Activated naive CD4-positive, alpha-beta T cell treated with anti-CD3 and anti-CD28 coated beads, Interleukin-2, amount 10 ng/mL, durations not matched to agents 7 days and 5 days (primary cell): ENCODE measurements at places on chromosomes 2 and 18.

- H3K27me3 ChIP-seq, result no peaks in the 10 kb centered on the region
- H3K36me3 ChIP-seq, result no peaks in the 10 kb centered on the region
- H3K27ac ChIP-seq, result no peak overlapping the region
- no peak for DNase-seq
- peaks cover 3% of the 10 kb centered on the region for H3K4me1 ChIP-seq
- H3K4me3 ChIP-seq, result peak overlapping the region; percentile 57
Measured at GRCh38 chr18:39799006-39799405, 2156.0 kb upstream of the PIK3C3 start.

GRCh38 chr2:36507408-36507812 lies 90.6 kb downstream of the FEZ2 start:
- H3K27me3 ChIP-seq, result no peaks in the 10 kb centered on the region
- no peaks in the 10 kb centered on the region for H3K4me1 ChIP-seq
- H3K4me3 ChIP-seq, result no peak overlapping the region
- peak; percentile 51 for DNase-seq
- no peaks in the 10 kb centered on the region for H3K36me3 ChIP-seq

- H3K4me3 ChIP-seq, result no peak overlapping the region
- H3K27ac ChIP-seq, result no peak overlapping the region
- peaks cover 1% of the 10 kb centered on the region for H3K36me3 ChIP-seq
- H3K4me1 ChIP-seq, result peaks cover 18% of the 10 kb centered on the region
- H3K27me3 ChIP-seq, result no peaks in the 10 kb centered on the region
Measured at GRCh38 chr2:159292157-159292556, 5.7 kb upstream of the WDSUB1 start.

DNA sequence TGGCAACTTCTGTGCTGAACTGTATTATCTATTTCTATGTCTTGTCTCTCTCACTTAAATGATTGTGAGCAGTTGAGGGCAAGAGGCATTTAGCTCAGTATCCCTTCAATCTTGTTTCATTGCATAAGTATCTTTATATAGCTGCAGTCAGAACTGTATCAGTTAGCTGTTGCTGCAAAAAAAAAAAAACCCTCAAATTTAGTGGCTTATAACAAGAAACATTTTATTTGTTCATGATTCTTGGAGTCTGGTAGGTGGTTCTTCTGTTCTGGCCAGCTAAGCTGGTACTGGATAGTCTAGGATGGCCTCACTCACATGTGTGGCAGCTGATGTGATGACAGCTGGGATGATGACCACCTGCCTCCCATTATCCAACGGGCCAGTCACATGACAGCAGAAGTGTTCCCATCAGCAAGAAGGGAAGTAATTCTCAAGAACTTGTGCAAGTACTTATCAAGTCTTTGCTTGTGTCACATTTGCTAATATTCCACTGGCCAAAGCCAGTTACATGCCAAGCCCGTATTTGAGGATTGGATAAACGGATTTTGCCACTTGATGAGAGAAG lies 67.8 kb downstream of the SLC4A3 start:
- DNase-seq, result no peak
- no peak overlapping the region for H3K4me3 ChIP-seq
- H3K36me3 ChIP-seq, result no peaks in the 10 kb centered on the region

DNA sequence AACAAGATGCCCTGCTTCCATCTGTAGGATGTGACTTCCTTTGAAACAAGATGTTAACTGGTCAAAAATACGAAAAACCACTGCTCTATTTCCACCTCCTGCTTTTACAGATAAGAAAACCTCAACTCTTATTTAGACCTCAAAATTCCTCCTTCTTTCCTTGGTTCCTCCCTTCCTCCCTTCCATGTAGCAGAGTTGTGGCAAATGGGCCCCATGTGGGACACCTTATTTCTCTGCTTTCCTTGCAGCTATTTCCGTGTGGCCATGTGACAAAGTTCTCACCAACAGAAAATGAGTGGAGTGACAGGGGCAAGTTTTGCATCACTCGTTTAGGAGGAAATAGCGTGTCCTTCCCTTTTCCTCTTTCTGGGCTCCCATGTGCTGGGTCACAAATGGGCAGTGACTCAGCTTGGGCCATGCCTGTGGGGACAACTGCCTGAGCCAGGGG lies 69.4 kb upstream of the SMAD2 start:
- no peak overlapping the region for H3K27ac ChIP-seq
- H3K36me3 ChIP-seq, result peaks cover 1% of the 10 kb centered on the region
- no peak for DNase-seq

DNA sequence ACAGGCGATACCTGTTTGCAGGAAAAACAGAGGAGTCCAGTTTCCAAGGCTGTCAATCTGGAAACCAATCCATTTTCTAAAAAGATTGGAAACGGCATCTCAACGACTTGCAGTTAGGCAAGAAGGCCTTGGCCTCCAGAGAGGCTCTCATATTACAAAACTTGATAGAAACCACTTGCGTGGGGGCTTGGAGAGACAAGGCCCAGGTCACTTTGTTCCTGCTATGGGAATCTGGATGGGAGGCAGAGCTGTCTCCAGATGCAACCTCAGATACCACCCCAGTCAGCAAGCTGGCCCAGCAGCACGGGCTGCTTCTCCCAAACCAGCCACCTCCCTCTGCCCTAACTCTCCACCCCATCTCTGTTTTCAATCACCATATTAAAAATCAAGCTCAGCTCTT lies 298.8 kb downstream of the TNS1 start:
- no peak overlapping the region for H3K27ac ChIP-seq
- no peaks in the 10 kb centered on the region for H3K4me1 ChIP-seq

DNA sequence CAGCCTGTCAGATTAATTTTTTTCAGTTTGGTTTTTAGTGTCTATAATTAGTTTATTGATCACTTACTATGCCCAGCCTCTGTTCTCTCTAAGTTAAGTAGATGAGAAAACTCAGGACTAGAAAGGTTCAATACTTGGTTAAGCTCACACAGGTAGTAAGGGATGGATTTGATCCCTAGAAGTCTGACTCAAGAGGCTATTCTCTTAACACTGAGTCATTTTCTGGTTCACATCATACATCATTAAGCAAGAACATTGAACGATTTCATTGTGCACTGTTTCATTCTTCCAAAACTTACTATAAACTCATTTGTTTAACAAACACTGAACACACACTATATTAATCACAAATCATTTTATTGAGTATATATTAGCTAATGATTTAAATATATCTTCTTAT lies 54.1 kb upstream of the SLC38A11 start:
- H3K27ac ChIP-seq, result no peak overlapping the region
- H3K36me3 ChIP-seq, result no peaks in the 10 kb centered on the region
- H3K27me3 ChIP-seq, result peaks cover 5% of the 10 kb centered on the region
- H3K4me1 ChIP-seq, result no peaks in the 10 kb centered on the region
- no peak overlapping the region for H3K4me3 ChIP-seq
- DNase-seq, result no peak

DNA sequence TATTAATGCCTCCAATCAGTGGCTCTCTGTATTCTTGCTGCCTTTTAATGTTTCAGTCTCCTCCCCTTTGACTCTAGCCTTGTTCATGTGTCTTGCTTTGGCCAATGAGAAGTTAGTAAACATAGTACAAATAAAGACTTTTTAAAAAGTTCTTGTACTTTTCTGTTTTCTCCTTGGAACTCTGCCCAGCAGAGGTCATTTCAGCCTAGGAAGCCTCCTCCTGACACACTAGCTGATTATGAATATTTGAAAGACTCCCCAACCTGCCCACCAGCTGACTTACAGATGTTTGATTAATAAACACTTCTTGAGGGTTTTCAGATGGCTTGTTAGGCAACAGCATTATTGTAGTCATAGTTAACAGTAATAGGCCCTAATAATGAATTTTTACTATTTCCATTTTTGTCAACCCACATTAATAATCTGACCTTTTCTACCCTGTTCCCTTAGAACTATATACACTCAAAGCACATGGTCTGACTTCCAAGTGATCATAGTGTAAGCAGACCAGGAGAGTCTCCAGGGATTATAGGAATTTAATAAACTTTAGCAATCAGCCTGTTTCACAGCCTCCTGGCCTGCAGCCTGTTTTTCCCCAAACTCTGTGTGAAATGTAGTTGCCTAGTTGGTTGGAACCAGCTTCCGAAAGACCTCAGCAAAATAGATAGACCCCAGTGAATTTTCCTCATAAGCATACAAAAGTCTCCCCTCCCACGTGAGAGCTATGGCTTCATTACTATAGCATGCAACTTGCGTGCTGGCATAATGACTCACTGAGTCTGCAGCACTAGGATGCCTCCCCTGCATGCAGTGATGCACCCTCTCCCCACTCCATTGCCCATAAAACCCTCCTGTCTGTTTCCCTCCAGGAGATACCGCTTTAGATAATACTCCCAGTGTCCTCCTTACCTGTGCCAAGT lies 670.7 kb upstream of the ZNF804A start:
- no peak overlapping the region for H3K4me3 ChIP-seq
- no peaks in the 10 kb centered on the region for H3K27me3 ChIP-seq
- DNase-seq, result no peak
- no peaks in the 10 kb centered on the region for H3K36me3 ChIP-seq
- H3K4me1 ChIP-seq, result no peaks in the 10 kb centered on the region
- H3K27ac ChIP-seq, result no peak overlapping the region

DNA sequence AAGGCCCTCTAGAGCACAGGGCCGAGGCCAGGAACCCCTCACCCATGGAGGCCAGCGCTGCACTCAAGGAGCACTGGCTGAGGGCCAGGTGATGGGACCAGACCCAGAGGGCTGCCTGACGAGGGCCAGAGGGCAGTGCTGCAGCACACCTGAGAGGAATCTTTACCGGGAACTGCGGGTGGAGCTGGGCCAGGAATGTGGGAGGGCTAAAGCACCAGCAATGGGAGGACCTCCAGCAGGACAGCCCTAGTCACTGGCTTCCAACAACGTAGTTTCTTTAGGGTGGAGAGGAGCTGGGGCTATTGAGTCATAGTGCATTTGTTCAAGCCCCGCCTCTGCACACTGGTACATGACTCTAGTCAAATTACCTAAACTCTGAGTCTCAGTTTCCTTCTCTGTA lies 143.4 kb downstream of the TMEM17 start:
- no peaks in the 10 kb centered on the region for H3K27me3 ChIP-seq
- H3K36me3 ChIP-seq, result no peaks in the 10 kb centered on the region
- DNase-seq, result no peak
- H3K4me1 ChIP-seq, result no peaks in the 10 kb centered on the region
- H3K4me3 ChIP-seq, result no peak overlapping the region
- no peak overlapping the region for H3K27ac ChIP-seq

- H3K4me1 ChIP-seq, result no peaks in the 10 kb centered on the region
- H3K36me3 ChIP-seq, result no peaks in the 10 kb centered on the region
- DNase-seq, result no peak
- no peak overlapping the region for H3K27ac ChIP-seq
Measured at GRCh38 chr2:122363885-122364284, 608.4 kb downstream of the TSN start.

DNA sequence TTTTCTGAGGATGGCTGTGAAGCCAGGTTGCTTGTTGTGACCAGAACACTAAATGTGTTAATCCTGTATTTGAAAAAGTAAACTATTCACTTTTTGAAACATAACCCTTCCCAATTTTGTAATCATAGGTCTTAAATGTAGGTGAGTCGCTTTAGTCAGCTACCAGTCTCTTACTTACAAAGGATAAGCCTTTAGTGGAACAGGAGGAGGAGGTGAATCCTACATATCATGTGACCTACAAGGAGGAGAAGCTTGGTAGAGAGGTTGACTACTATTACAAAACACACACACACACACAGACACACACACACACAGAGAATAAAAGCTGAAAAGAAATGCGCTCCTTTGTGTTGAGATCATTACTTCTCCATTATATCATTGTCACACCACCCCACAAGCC lies 59.9 kb upstream of the SPAG16 start:
- H3K36me3 ChIP-seq, result no peaks in the 10 kb centered on the region
- no peaks in the 10 kb centered on the region for H3K4me1 ChIP-seq
- no peaks in the 10 kb centered on the region for H3K27me3 ChIP-seq
- no peak overlapping the region for H3K4me3 ChIP-seq

GRCh38 chr18:45061359-45061758 lies 380.7 kb downstream of the SETBP1 start:
- H3K36me3 ChIP-seq, result no peaks in the 10 kb centered on the region
- no peak overlapping the region for H3K4me3 ChIP-seq
- no peak overlapping the region for H3K27ac ChIP-seq

DNA sequence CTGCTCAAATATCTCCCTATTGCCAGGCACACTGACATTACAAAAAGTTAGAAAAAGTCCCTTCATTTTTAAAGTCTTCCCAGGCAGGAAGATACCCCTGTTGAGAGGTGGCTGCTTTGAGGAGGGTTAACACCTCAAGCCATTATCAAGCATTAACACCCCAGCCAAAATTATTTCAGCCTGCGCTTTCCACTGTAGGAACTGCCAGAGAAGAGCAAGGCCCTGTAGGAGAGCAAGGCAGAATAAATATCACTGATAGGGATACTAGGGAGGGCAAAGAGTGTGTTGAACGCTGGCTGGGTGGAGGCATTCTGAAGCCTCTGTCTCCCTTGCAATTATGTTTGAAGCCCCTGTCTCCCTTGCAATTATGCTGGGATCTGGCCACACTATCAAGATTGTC lies 1020.7 kb upstream of the CELF4 start:
- no peak for DNase-seq
- H3K27me3 ChIP-seq, result peaks cover 2% of the 10 kb centered on the region
- H3K4me1 ChIP-seq, result no peaks in the 10 kb centered on the region
- no peaks in the 10 kb centered on the region for H3K36me3 ChIP-seq

GRCh38 chr18:58493516-58494253 lies 135.2 kb downstream of the ALPK2 start:
- peaks cover 63% of the 10 kb centered on the region for H3K27me3 ChIP-seq
- H3K4me3 ChIP-seq, result no peak overlapping the region
- H3K27ac ChIP-seq, result no peak overlapping the region
- H3K36me3 ChIP-seq, result no peaks in the 10 kb centered on the region

DNA sequence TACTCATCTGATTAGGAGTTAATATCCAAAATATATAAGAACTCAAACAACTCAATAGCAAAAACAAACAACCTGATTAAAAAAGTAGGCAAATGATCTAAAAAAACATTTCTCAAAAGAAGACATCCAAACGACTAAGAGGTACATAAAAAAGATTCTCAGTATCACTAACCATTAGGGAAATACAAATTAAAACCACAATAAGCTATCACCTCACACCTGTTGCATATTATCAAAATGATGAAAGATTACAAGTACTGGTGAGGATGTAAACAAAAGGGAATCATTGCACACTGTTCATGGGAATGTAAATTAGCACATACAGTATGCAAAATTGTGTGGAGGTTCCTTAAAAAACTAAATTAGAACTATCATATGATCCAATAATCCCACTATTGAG lies 865.5 kb downstream of the TMEM182 start:
- no peak for DNase-seq
- H3K4me1 ChIP-seq, result no peaks in the 10 kb centered on the region
- H3K27me3 ChIP-seq, result no peaks in the 10 kb centered on the region
- H3K27ac ChIP-seq, result no peak overlapping the region

- DNase-seq, result no peak
- H3K27me3 ChIP-seq, result no peaks in the 10 kb centered on the region
- H3K4me1 ChIP-seq, result no peaks in the 10 kb centered on the region
- H3K27ac ChIP-seq, result no peak overlapping the region
Measured at GRCh38 chr2:122999821-123000220, 1025.3 kb upstream of the CNTNAP5 start.

GRCh38 chr18:48335829-48336228 lies 73.4 kb downstream of the ZBTB7C start:
- no peak overlapping the region for H3K4me3 ChIP-seq
- H3K27me3 ChIP-seq, result peaks cover 41% of the 10 kb centered on the region
- H3K27ac ChIP-seq, result no peak overlapping the region
- no peaks in the 10 kb centered on the region for H3K4me1 ChIP-seq
- no peaks in the 10 kb centered on the region for H3K36me3 ChIP-seq

- H3K27ac ChIP-seq, result no peak overlapping the region
- no peaks in the 10 kb centered on the region for H3K36me3 ChIP-seq
- no peak for DNase-seq
- no peak overlapping the region for H3K4me3 ChIP-seq
- no peaks in the 10 kb centered on the region for H3K4me1 ChIP-seq
Measured at GRCh38 chr2:23418461-23418911, 33.5 kb downstream of the KLHL29 start.

GRCh38 chr2:151176661-151177060 lies 85.0 kb downstream of the RBM43 start:
- no peaks in the 10 kb centered on the region for H3K36me3 ChIP-seq
- no peaks in the 10 kb centered on the region for H3K4me1 ChIP-seq
- peaks cover 20% of the 10 kb centered on the region for H3K27me3 ChIP-seq
- DNase-seq, result no peak
- no peak overlapping the region for H3K27ac ChIP-seq
